ENCODE measurements at places on chromosomes 2 and 18. TPM values are rescaled to one million over a fixed set of nuclear protein-coding genes. Genes with fewer than 3 reads are reported as not detected.

Gene IL36B
- not detected for total RNA-seq

Gene SLC11A1
- 0.05 TPM for total RNA-seq

Gene AGXT
- total RNA-seq: not detected

Gene FEV
- not detected for total RNA-seq

Gene ZNF512
- 18.8 TPM for total RNA-seq

Gene DES
- total RNA-seq: not detected

Data from glomerular endothelial cell (primary cell).